Activated CD4-positive, alpha-beta T cell treated with anti-CD3 and anti-CD28 coated beads for 24 hours (primary cell): ENCODE measurements at places on chromosomes 4 and X.

- DNase-seq: no peak
Measured at GRCh38 chrX:70969635-70970481, 39.0 kb upstream of the SLC7A3 start.

- DNase-seq: no peak
Measured at GRCh38 chr4:661231-661630, 12.8 kb downstream of the ATP5ME start.

DNA sequence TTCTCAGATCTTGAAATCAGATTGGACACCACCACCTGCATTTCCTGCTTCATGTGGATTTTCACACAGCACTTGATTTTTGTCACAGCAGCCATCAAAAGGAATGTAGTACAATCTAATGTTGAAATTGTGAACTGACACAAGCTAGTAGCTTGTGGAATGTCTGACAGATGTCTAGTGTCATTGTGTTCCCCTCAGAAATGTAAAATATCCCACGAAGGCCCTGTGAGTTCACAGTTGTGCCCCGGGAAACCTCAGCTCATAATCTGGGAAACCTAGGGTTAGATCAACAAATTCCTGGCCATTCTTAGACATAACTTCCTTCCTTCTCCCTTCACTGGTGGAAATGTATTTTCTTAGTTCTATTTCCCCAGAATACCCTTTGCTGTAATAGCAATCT is 205.7 kb downstream of the AR start:
- no peak for DNase-seq

GRCh38 chr4:113749178-113749577 is 12.4 kb downstream of the CAMK2D start:
- no peak for DNase-seq

- DNase-seq: no peak
Measured at GRCh38 chrX:130975947-130976346, 72.9 kb upstream of the ENOX2 start.

GRCh38 chr4:183838987-183839712 is 66.0 kb upstream of the STOX2 start:
- DNase-seq: no peak
